ENCODE measurements at places on chromosomes 11 and 22. TPM values are rescaled to one million over a fixed set of nuclear protein-coding genes. Genes with fewer than 3 reads are reported as not detected.
A peak's percentile ranks its signal among the peaks of the same experiment; 100 is the strongest.

GRCh38 chr11:103682318-103683184 is 353.9 kb upstream of the DDI1 start:
- DNase-seq: no peak
- peaks cover 1% of the 10 kb centered on the region for H3K4me1 ChIP-seq
- H3K4me3 ChIP-seq: no peak overlapping the region
- no peaks in the 10 kb centered on the region for H3K36me3 ChIP-seq
- H3K27ac ChIP-seq: no peak overlapping the region
- H3K27me3 ChIP-seq: no peaks in the 10 kb centered on the region

DNA sequence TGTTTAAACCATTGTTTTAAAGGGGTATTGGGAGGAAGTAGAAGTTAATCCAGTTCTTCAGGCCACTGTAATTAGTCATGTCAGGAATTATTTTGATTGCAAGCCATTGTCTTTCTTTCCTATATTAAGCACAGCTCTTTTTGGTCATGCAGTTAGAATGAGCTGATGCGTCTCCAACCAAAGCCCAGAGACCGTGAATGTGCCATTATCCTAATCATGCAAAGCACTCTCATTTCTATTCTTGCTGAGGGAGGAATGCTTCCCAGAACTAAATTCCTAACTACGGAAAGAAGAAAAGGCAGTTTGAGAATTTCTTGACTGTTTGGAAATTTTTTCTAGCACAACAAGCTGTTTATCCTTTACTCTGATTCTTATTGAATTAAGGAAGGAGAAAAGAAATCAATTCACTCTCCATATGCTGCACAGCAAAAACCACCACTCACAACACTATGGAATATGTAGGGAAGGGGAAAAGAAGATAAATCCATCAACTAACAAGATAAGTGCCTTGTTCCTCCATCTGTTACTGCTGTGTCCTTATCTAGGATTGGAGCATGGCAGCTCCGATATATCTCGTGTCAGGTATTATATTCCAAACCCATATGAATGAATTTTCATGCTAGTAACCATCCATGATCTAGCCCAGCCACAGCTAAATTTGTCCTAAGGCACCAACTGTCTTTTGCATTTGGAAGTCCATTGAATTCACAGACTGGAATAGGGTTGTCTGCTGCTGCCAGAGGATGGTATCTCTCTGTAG is 70.8 kb downstream of the NTM start:
- no peak overlapping the region for H3K4me3 ChIP-seq
- no peaks in the 10 kb centered on the region for H3K4me1 ChIP-seq
- no peak for DNase-seq
- no peaks in the 10 kb centered on the region for H3K36me3 ChIP-seq
- no peaks in the 10 kb centered on the region for H3K27me3 ChIP-seq

GRCh38 chr11:99200720-99201119 is 180.0 kb downstream of the CNTN5 start:
- DNase-seq: no peak
- H3K4me1 ChIP-seq: no peaks in the 10 kb centered on the region
- H3K27ac ChIP-seq: no peak overlapping the region

- peak overlapping the region; percentile 86 for H3K4me3 ChIP-seq
- peaks cover 17% of the 10 kb centered on the region for H3K36me3 ChIP-seq
- DNase-seq: no peak
- no peaks in the 10 kb centered on the region for H3K27me3 ChIP-seq
- peaks cover 66% of the 10 kb centered on the region for H3K4me1 ChIP-seq
- H3K27ac ChIP-seq: peak overlapping the region; percentile 100
Observed at GRCh38 chr11:18322818-18323570, 627 bp downstream of the GTF2H1 start.

DNA sequence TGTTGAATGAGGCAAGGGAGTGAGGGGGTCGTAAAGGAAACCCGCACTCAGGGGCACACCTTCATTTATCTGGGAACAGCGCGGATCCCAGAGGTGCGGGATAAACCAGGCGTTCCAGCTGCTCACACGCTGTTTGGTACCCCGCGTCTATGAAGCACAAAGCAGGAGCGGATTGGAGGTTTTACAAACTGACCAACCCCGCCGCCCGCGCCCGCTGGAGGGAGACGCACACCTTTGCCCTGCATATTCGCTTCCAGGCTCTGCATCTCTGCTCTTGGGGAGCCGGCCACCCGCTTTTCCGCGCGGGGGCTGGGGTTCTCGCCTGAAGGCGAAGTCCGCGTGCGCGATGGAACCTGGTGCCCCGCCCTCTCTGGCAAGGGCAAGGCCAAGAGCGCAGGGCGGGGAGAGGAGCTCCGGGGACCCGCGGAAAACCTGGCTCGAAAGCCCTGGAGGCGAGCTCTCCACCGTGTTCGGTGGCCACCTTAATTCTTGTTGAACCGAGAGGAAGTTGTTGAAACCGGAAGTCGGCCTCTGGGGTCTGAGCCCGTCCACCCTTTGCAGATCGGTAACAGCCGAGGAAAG is 6.8 kb upstream of the ALX4 start:
- H3K36me3 ChIP-seq: no peaks in the 10 kb centered on the region
- peak overlapping the region; percentile 61 for H3K4me3 ChIP-seq
- no peak for DNase-seq
- peaks cover 94% of the 10 kb centered on the region for H3K27me3 ChIP-seq
- no peak overlapping the region for H3K27ac ChIP-seq
- H3K4me1 ChIP-seq: peaks cover 26% of the 10 kb centered on the region

DNA sequence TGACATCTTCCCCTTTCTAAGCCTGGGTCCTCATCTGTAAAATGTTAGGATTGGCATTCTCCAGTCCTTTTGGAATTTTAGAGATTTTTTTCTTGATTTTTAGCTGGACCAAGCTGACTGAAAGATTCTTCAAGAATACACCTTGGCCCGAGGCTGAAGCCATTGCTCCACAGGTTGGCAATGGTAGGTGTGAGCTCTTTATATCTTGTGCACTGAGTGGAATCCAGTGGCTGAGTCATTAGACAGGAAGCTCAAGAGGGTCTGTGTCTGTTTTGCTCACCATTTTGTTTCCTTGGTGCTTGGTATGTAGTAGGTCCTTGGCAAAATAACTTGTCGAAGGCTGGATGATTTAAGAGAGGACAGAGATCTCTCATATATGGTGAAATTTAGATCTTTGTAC is 6.2 kb downstream of the EIF3L start:
- H3K27me3 ChIP-seq: no peaks in the 10 kb centered on the region
- H3K36me3 ChIP-seq: peaks cover 44% of the 10 kb centered on the region
- no peak overlapping the region for H3K27ac ChIP-seq
- no peak overlapping the region for H3K4me3 ChIP-seq

- H3K36me3 ChIP-seq: no peaks in the 10 kb centered on the region
- H3K4me3 ChIP-seq: no peak overlapping the region
- peak; percentile 57 for DNase-seq
- no peak overlapping the region for H3K27ac ChIP-seq
Observed at GRCh38 chr22:24768537-24769374, 5.8 kb downstream of the PIWIL3 start.

DNA sequence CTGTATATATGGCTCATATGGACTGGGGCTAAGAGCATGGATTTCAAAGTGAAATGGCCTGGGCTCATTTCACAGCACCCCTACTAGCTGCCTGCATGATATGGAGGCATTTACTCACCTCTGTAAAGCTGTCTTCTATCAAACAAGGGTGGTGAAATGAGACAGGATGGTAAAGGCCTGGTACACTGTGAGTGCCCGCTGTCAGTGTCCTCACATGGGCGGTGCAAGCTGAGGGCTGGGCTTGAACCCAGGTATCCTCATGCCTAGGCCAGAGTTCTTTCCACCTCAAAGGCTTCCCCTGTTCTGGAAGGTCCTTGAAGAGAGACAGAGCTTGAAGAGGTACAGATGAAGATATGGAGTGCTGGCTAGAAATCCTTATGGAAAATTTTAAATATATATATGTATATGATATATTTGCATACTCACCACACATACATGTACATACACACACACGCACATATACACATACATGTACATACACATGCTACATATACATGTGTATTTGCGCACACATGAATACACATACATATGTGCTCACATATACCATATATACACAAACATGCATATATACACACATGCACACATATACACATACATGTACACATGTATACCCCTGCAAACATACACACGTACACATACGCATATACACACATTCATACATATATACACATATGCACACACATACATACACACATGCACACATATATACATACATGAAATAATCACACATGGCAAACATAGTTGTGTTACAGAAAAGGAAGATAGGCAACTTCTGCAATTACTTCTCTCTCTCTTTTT is 44.7 kb downstream of the MICAL2 start:
- DNase-seq: no peak
- H3K27ac ChIP-seq: no peak overlapping the region
- H3K27me3 ChIP-seq: no peaks in the 10 kb centered on the region
- H3K36me3 ChIP-seq: no peaks in the 10 kb centered on the region

DNA sequence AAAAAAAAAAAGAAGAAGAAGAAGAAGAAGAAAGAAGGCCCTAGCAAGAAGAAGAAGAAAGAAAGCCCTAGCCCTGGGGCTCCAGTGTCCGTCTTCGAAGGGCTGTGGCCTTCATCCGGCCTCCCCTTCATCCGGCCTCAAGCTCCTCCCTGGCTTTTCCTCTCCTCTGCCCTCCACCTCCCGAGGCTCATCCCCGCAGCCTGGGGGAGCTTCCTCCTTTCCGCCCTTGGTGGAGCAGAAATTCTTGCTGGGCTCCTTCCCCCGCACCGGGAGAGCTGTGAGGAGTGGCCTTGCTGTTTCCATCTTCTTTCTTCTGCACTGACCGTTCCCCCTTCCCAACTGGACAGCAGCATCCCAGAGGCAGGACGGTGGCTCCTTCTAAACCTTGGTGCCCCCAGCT is 9.5 kb upstream of the LTO1 start:
- H3K36me3 ChIP-seq: no peaks in the 10 kb centered on the region
- H3K4me3 ChIP-seq: no peak overlapping the region
- peaks cover 5% of the 10 kb centered on the region for H3K4me1 ChIP-seq
- no peak for DNase-seq
- H3K27ac ChIP-seq: no peak overlapping the region
- H3K27me3 ChIP-seq: peaks cover 14% of the 10 kb centered on the region

DNA sequence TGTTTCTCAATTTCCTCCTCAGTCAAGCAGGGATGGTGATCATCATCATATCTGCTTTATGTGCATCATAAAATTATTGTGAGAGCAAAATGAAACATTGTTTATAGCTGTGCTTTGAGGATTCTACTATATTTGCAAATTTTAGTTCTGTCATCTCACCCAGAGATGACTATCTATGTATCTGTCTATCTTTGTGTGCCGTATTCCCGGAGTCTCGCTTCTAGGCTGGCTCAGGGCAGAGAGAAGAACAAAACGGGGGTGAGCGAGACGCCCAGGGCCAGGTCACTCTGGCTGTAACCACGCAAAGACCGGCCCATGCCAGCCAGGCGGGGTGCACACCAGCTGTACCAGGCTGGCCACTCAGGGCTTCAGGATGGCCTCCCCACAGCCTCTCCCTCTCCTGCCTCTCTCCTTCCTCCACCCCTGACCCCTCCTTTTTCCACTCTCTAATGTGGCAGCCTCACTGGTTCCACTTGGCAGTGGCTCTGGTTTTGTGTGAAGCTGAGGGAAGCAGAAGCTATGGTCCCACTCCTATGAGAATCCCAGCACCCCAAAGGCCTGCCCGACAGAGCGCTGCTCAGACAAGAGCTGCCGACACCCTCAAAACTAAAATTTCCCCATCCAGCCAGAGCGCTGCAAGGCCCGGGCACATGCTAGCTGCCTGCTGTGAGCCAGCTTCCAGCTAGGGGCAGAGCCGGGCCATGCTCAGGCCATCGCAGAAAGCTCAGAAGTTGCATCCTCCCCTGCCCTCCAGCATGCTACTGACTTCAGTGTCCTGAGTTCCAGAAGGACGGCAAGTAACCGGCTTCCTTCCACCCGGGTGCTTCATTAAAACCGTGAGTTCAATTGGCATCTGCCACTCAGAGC is 139.5 kb upstream of the TBCEL start:
- H3K4me3 ChIP-seq: no peak overlapping the region
- no peaks in the 10 kb centered on the region for H3K4me1 ChIP-seq
- no peaks in the 10 kb centered on the region for H3K27me3 ChIP-seq
- no peak for DNase-seq

DNA sequence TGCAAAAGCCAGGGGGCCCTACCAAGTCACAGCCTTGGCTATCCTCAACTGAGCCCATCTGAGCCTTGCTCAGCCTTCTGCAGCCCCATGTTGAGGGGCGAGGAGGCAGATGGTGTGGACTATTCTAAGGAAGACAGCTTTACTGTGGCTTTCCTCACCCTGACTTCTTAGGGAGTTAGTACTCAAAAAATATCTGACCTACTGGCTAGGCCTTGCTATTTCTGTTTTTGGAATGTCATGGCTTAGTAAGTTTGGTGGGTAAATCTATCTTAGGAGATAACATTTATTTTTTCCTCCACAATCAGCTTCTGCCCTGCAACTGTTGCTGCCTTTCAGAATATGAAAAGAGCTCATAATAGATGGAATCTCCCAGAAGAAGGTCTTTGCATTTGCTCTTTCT is 80.9 kb downstream of the LDLRAD3 start:
- no peak overlapping the region for H3K4me3 ChIP-seq
- H3K4me1 ChIP-seq: peaks cover 11% of the 10 kb centered on the region
- no peaks in the 10 kb centered on the region for H3K36me3 ChIP-seq
- no peak overlapping the region for H3K27ac ChIP-seq
- no peaks in the 10 kb centered on the region for H3K27me3 ChIP-seq

DNA sequence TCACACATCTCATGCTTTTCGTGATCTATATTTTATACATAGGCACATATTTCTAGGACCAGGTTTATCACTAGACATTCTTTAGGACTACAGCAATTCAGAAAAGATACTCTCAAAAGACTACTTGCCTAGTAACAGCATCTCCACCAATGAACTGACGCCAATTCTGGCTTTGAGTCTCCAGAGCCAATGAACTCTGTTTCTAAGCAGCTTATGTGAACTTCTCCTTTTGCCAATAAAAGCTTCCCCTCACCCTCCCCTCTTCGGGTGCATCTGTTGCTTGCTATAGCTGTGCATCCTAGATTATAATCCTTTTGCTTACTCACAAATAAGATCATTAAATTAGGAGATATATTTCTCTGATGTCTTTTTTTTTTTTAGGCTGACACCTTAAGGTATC is 11.4 kb upstream of the ANKK1 start:
- no peak overlapping the region for H3K4me3 ChIP-seq
- peaks cover 4% of the 10 kb centered on the region for H3K4me1 ChIP-seq
- peaks cover 5% of the 10 kb centered on the region for H3K27me3 ChIP-seq
- no peak for DNase-seq
- no peak overlapping the region for H3K27ac ChIP-seq

MRGPRX3 gene
- not detected for total RNA-seq

SCGB1C1 gene
- total RNA-seq: not detected
